ENCODE measurements at places on chromosomes 3 and 15. TPM values are rescaled to one million over a fixed set of nuclear protein-coding genes. Genes with fewer than 3 reads are reported as not detected.

SLC15A2 gene
- total RNA-seq: 48.2 TPM

FANCD2OS gene
- total RNA-seq: not detected

SAMMSON gene
- 0.12 TPM for total RNA-seq

A4GNT gene
- not detected for total RNA-seq

SLC33A1 gene
- total RNA-seq: 37.3 TPM

P2RY13 gene
- 4.0 TPM for total RNA-seq

TM4SF1 gene
- total RNA-seq: 177 TPM

DNA sequence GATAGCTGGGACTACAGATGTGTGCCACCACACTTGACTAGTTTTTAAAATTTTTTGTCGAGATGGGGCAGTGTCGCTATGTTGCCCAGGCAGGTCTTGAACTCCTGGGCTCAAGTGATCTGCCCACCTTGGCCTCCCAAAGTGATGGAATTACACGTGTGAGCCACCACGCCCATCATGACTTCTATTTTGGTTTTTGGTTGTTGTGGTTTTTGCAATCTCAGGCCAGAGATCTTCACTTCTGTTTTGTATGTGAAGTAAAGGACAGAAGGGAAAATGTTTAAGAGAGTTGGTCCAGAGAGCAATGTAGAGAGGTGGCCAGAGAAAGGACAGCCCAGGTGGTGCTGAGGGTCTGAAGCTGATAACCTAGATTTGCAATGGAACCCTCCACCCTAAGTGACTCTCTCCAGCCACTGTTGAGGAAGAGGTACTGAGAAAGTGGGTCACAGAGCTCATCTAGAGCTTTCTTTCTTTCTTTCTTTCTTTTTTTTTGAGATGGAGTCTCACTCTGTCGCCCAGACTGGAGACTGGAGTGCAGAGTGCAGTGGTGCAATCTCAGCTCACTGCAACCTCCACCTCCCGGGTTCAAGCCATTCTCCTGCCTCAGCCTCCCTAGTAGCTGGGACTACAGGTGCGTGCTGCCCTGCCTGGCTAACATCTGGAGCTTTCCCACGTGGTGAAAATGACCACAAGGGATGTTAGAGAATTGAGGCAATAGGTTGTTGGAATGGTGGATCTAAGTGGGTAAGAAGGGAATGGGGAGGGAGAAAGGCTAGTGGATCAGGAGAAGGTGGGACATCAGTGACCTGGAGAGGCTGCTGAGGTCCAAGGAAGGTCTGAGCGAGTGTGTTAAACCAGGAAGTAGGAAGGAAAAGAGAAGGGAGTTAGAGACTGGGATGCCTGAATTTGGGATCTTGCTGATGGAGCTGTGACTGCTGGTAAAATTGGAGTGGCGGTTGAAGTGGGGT lies 22.4 kb upstream of the SEMA4B start:
- no peaks in the 10 kb centered on the region for H3K36me3 ChIP-seq
- no peak overlapping the region for H3K4me3 ChIP-seq
- DNase-seq: no peak
- peaks cover 4% of the 10 kb centered on the region for H3K4me1 ChIP-seq

DNA sequence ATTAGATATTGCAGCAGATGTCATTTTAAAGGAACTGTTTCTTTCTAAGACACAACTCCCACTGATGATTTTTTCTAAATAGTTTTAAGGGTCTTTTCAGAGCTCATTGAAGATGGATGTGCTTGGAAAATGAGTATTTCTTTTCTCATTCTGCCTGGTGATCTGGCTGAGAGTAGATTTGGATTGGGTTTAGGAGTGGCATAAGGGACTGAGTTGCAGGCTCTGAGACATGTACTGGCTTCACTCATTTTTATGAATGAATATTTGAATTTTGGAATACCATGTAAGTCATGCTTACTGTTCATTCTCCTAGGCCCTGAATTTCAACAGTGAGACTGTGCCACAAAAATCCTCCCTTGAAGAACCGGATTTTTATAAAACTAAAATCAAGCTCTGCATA lies 6.5 kb downstream of the IL12A start:
- no peaks in the 10 kb centered on the region for H3K4me1 ChIP-seq
- H3K27me3 ChIP-seq: no peaks in the 10 kb centered on the region
- no peak overlapping the region for H3K4me3 ChIP-seq
- no peak overlapping the region for H3K27ac ChIP-seq
- no peaks in the 10 kb centered on the region for H3K36me3 ChIP-seq

GRCh38 chr3:85360742-85361387 lies 402.1 kb downstream of the CADM2 start:
- no peaks in the 10 kb centered on the region for H3K27me3 ChIP-seq
- peak; percentile 81 for DNase-seq
- H3K4me1 ChIP-seq: no peaks in the 10 kb centered on the region
- no peaks in the 10 kb centered on the region for H3K36me3 ChIP-seq
- no peak overlapping the region for H3K4me3 ChIP-seq

- DNase-seq: peak; percentile 78
- no peak overlapping the region for H3K27ac ChIP-seq
- H3K27me3 ChIP-seq: no peaks in the 10 kb centered on the region
Observed at GRCh38 chr3:195106418-195106906, 164.5 kb downstream of the XXYLT1 start.

GRCh38 chr15:29852201-29852600 lies 29.9 kb upstream of the TJP1 start:
- no peaks in the 10 kb centered on the region for H3K4me1 ChIP-seq
- no peaks in the 10 kb centered on the region for H3K36me3 ChIP-seq
- no peaks in the 10 kb centered on the region for H3K27me3 ChIP-seq
- H3K27ac ChIP-seq: no peak overlapping the region
- H3K4me3 ChIP-seq: no peak overlapping the region

DNA sequence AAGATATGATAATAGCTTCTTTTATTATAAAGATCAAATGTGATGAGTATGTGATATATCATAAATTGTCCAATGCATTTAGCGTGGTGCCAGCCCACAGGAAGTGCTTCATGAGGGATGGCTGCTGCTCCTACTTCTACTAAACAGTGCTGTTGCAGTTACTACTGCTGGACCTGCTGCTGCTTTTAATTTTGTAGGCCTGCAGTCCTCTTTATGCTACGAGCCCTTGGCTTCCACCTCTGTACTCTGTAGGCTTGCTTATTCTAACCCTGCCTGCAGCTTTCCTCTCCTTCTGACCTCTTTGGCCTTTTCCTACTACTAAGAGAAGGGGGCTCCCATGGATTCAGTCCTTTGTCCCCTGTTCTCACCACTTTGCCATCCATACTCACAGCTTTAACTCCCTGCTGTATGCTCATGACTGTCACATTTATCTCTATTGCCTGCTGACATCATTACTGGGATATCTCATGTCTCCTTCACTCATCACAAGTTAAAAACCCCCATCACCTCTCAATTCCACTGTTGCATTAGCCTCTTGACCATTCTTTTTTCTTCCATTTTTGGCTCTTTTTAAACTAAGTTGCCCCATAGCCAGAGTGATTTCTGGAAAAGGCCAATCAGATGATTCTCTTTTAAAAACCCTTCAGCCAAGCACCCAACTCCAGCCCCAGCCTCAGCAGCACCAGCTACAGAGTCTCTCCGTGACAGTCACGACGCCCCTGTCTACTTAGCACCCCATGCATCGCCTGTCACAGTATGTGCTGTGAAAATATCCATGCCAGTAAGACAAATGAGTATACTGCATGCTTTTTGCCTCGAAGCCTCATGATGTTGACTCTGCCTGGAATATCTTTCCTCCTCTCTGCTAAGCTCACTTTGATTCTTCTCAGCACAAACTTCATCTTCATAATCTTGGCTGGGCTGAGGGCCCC lies 56.3 kb downstream of the PLCL2 start:
- H3K4me1 ChIP-seq: peaks cover 35% of the 10 kb centered on the region
- H3K27ac ChIP-seq: peak overlapping the region; percentile 52
- no peaks in the 10 kb centered on the region for H3K27me3 ChIP-seq
- H3K4me3 ChIP-seq: no peak overlapping the region

DNA sequence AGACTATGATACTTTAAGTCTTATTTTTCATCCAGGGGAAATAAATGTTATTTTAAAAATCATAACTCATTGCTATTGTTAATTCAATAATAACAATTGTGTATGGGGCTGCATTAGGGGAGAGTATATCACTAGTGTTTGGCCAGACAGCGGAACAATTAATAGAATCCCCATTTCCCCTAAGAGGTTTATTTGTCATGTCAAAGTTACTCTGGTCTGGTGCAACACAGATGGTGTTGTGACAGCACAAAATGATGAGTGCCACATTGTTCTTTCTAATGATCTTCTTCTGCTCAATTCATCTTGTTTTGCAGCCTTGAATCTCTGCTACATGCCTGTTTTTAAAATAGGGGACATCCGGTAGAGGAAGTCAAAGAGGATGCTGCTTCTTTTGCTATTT lies 351.6 kb downstream of the NSUN3 start:
- peaks cover 7% of the 10 kb centered on the region for H3K4me1 ChIP-seq
- H3K36me3 ChIP-seq: no peaks in the 10 kb centered on the region
- no peak overlapping the region for H3K4me3 ChIP-seq
- peak; percentile 2 for DNase-seq
- H3K27ac ChIP-seq: no peak overlapping the region
- no peaks in the 10 kb centered on the region for H3K27me3 ChIP-seq

- no peaks in the 10 kb centered on the region for H3K36me3 ChIP-seq
- no peak overlapping the region for H3K27ac ChIP-seq
- H3K27me3 ChIP-seq: no peaks in the 10 kb centered on the region
- H3K4me3 ChIP-seq: no peak overlapping the region
- no peaks in the 10 kb centered on the region for H3K4me1 ChIP-seq
- DNase-seq: no peak
Observed at GRCh38 chr15:80789296-80789695, 10.1 kb downstream of the CEMIP start.

- no peaks in the 10 kb centered on the region for H3K4me1 ChIP-seq
- H3K4me3 ChIP-seq: no peak overlapping the region
- no peaks in the 10 kb centered on the region for H3K27me3 ChIP-seq
Observed at GRCh38 chr3:40287248-40287647, 22.3 kb upstream of the EIF1B start.

DNA sequence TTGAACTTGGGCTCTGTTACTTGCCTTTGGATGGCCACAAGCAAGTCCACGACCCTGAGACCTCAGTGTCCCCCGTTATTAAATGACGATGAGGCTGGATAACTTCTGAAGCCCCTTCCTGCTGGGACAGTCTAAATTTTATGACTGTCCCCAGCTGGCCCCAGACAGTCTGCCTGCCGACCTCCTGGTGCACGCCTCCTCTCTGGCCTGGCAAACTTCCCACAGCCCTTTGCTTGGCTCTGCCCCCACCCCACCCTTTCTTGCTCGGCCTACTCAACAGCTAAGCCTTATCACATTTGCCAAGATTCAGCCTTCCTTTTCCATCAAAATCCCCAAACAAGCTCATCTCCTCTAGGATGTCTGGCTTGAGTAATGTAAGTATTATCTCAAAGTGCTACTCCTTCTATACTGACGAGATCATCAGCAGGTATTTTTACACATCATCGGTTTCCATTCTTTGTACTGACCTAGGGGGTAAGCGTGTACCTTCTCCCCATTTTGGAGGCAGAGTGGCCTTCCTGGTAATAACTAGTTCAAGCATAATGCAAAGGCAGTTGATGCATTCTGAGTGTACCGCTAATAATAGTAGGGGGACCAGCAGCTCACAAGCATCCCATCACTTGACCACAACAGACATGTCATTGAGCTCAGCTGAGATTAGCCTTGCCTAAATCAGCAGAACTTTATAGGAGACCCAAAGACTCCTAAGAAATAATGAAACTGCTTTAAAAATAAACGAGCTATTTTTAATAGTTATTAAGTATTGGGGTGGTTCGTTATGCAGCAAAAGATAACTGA lies 120.8 kb upstream of the HACD2 start:
- peak; percentile 73 for DNase-seq
- no peaks in the 10 kb centered on the region for H3K36me3 ChIP-seq
- H3K4me1 ChIP-seq: no peaks in the 10 kb centered on the region
- H3K4me3 ChIP-seq: no peak overlapping the region
- no peaks in the 10 kb centered on the region for H3K27me3 ChIP-seq
- no peak overlapping the region for H3K27ac ChIP-seq

- peaks cover 43% of the 10 kb centered on the region for H3K36me3 ChIP-seq
- DNase-seq: no peak
- H3K27ac ChIP-seq: no peak overlapping the region
- no peak overlapping the region for H3K4me3 ChIP-seq
- peaks cover 28% of the 10 kb centered on the region for H3K4me1 ChIP-seq
Observed at GRCh38 chr15:70048198-70048565, 49.5 kb downstream of the TLE3 start.

- DNase-seq: peak; percentile 74
- no peaks in the 10 kb centered on the region for H3K27me3 ChIP-seq
- no peak overlapping the region for H3K4me3 ChIP-seq
- H3K4me1 ChIP-seq: no peaks in the 10 kb centered on the region
- no peaks in the 10 kb centered on the region for H3K36me3 ChIP-seq
- H3K27ac ChIP-seq: peak overlapping the region; percentile 22
Observed at GRCh38 chr3:106206146-106206545, 337.3 kb upstream of the CBLB start.

GRCh38 chr15:73927476-73928240 lies 1.4 kb downstream of the LOXL1 start:
- peaks cover 37% of the 10 kb centered on the region for H3K4me1 ChIP-seq
- no peaks in the 10 kb centered on the region for H3K27me3 ChIP-seq
- H3K27ac ChIP-seq: peak overlapping the region; percentile 48
- H3K4me3 ChIP-seq: peak overlapping the region; percentile 36
- H3K36me3 ChIP-seq: no peaks in the 10 kb centered on the region

DNA sequence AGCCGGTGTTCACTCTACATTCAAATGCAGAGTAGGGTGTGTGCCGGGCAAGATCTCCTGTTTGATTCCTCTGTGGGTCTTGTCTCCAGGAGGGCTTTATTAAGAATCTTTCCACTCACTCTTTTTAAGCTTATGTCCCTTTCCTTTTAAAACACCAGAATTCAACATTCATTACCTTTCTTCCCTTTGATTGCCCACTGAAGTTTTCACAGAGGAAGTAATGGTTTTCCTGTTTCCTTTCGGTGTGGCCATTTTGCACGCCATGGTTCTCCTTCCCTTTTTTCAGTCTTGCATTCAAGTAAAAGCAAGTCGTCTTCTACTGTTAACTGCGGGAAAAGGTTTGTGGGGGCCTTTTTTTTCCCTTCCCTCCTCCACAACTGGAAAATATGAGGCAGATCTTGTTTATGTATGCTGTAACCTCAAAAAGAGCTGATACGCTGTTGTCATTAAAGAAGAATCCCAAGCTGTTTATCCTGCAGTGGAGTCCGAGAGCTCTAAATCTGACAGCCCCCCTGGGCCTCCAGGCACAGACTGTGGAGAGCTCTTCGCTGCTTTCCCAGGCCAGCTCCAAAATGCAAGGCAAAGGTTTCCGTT lies 40.5 kb downstream of the FILIP1L start:
- H3K4me1 ChIP-seq: peaks cover 20% of the 10 kb centered on the region
- H3K36me3 ChIP-seq: no peaks in the 10 kb centered on the region
- peak; percentile 55 for DNase-seq
- H3K27me3 ChIP-seq: no peaks in the 10 kb centered on the region
- H3K27ac ChIP-seq: peak overlapping the region; percentile 61

All from lung (tissue), 17 donors.